ENCODE measurements at places on chromosomes 2 and 18. TPM values are rescaled to one million over a fixed set of nuclear protein-coding genes. Genes with fewer than 3 reads are reported as not detected.

- DNase-seq, result no peak
Measured at GRCh38 chr2:240229005-240229404, 88.5 kb upstream of the OTOS start.

- DNase-seq, result no peak
Measured at GRCh38 chr18:54872681-54873080, 44.4 kb downstream of the RAB27B start.

GRCh38 chr18:58856881-58857280 lies 7.8 kb upstream of the ZNF532 start:
- DNase-seq, result no peak

GRCh38 chr2:188326669-188327301 lies 35.1 kb downstream of the GULP1 start:
- peak; percentile 50 for DNase-seq

DNA sequence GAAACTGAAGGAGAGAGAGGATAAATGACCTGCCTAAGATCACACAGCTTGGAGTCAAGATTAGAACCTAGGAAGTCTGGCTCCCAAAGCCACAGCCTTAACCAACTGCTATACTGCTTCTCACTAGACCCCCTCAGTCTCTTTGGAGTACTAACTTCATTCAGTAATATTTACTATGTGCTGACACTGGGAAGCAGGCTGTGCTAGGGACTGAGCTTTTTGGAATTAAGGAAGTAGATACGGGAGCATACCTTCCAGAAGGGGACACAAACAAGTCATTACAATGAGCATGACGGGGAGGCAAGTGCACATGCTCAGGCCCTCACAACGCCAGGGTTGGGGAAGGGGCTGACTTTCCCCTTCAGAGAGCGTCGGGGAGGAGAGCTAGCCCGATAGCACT lies 97.7 kb downstream of the INO80D start:
- no peak for DNase-seq

DNA sequence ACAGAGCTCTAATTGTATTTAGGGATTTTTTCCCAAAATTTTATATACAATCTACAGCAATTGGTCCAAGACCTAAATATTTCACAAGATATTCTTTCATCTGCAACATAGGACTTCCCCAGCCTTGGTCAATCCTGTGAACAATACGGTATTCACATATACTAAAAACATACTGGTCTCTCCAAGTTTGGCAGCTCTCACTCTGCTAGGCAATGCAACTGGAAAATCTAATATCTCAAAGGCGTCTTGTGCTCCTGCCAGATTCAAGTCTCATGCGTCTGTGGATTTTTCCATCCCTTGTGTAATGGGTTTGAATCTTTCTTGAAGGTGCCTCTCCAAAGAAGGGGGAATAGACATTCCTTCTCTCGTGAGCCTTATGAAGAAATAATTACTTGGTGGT lies 27.4 kb upstream of the MBOAT2 start:
- DNase-seq, result peak; percentile 29

DNA sequence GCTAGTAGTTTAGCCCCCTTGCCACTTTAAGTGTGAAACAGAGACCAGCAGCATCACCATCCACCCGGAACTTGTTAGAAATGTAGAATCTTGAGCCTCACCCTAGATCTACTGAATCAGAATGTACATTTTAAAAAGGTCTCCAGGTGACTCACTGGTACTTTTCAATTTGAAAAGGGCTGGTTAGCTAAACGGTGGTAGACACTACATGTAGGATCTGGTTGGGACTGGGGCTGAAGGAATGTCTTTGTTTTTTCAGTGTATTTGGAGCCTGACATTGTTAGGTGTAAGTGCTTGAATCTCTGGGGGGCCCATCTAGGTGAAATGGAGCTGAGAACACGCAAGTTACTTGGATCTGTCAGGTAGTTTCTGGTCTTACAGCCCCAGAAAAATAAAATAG lies 44.0 kb upstream of the XPO1 start:
- DNase-seq, result no peak

- peak; percentile 80 for DNase-seq
Measured at GRCh38 chr2:73163483-73164367, 38.6 kb upstream of the NOTO start.

DNA sequence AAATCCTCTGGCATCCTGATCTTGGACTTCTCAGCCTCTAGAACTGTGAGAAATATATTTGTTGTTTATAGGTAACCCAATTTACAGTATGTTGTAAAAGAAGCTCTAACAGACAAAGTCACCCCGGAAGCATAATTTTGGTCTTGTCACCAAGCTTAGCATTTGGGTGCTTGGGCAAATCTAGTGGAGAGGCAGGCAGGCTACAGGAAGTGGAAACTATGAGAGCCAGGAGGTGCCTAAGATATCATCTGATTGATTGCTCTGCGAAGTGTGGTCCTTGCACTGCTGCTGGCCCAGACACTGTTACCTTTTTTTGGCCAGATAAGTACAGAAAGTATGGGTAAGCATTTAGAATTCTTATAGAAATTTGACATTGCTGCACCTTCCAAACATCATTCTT lies 102.9 kb downstream of the CDC42EP3 start:
- DNase-seq, result no peak

DNA sequence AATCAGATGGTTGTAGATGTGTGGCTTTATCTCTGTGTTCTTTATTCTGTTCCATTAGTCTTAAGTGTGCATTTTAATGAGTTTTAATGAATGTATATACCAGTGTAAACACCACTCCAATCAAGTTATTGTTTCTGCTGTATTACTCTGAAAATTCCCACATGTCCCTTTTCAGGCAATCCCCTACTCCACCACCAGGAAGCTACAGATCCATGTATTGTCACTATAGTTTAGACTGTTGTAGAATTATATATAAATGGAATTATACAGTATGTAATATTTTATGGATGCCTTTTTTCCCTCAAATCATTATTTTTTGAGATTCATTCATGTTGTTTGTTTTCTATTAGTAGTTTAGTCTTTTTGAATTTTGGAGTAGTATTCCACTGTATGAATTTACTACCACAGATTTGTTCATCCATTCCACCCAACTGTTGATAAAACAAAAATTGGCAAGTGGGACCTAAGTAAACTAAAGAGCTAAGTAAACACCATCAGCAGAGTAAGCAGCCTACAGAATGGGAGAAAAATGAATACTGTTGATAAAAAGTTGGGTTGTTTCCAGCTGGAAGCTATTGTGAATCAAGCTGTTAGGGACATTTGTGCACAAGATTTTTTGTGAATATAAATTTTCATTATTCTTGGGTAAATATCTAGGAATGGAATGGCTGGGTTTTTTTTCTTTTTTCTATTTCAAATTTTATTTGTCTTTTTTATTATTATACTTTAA lies 262.0 kb downstream of the CAMKMT start:
- no peak for DNase-seq

DNA sequence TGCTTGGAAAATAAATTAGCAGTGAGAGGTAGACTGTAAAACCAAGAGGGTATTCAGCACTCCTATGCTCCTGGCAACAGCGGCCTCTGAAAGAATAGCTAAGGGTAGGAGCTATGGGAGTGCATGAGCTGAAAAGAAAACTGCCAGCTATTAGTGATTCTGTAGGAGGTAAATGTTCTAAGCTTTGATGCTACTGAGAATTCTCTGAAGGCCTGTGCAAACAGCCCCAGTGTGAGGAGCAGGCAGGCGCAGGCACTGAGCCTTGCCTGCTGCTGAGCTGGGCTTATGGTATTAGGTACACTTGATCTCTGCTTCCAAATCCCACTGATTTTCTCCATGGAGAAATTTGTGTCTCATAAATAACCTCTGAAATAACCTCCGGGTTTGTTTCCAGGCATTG lies 86.7 kb downstream of the NYAP2 start:
- DNase-seq, result peak; percentile 32

DNA sequence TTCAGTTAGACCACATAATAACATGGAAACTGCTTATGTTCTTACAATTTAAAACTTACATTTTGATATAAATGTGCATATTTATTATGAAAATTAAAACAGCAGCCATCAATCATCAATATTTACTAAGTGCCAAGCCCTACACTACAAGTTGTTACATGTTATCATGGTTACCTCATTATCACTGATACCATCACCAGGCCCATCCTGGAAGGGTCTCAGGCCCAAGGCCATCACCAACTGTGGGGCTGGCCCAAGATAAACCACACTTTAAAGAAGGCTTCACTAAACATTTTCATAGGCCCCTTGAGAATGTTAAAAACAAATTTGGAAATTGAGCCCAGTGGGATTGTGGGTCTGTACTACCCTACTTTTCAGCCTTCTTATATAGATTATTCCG lies 6.4 kb downstream of the ITSN2 start:
- no peak for DNase-seq

DNA sequence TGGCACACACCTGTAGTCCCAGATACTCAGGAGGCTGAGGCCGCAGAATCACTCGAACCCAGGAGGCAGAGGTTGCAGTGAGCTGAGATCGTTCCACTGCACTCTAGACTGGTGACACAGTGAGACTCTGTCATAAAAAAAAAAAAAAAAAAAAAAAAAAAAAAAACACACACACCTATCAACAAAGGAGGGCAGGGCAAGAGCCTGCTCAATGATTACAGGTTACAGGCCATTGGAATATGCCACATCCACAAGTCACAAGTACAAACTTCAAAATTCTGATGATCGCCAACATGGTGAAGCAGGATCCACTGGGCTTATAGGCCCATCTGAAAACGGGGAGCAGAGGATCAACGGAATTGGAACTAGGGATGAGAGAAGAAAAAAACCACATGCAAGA lies 6.3 kb downstream of the MYO5B start:
- no peak for DNase-seq

DNA sequence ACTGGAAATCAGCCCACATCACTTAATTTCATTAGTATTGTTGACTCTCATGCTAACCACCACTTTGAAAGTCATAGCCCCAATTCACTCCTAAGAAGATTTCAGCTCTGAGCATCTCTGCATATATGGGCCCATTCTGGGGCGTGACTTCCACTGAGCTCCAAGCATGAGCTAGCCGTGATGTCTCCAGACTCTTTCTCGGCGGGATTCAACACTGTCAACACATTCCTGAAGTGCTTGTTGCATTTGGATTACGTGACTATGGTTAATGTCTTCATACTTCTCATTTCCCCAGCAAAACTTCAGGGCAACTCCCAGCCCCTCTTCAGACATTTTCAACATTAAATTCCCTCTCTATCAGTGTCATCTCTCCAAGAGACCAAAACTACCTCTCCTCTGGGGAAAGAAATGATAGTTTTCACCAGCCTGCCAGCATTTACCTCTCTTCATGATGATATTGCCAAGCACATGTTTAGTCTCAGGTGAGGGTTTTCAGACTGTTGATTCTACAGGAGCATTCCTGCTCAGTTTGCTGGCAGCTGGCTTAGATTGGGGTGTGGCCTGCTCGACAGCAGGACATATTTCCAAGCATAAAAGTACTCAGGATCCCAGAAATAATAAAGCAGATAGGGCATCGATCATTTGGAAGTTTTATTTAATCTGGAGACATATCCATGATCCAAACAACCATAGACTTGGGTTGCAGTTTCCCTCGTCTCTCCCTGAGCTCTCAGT lies 81.7 kb downstream of the FEZ2 start:
- DNase-seq, result no peak

GRCh38 chr18:28478531-28478930 lies 301.6 kb upstream of the CDH2 start:
- no peak for DNase-seq

- DNase-seq, result no peak
Measured at GRCh38 chr2:216064014-216064630, 17.5 kb downstream of the PECR start.

CSRNP3 gene
- total RNA-seq, result 20.6 TPM

SLC23A3 gene
- total RNA-seq, result 0.92 TPM

LINC00305 gene
- total RNA-seq, result not detected

GTF2A1L gene
- total RNA-seq, result 5.0 TPM

HRH4 gene
- total RNA-seq, result 0.21 TPM

SERPINB8 gene
- total RNA-seq, result 4.6 TPM

DQX1 gene
- total RNA-seq, result 2.5 TPM

Measured in tongue (tissue), 3 donors.